Inflammatory macrophage (primary cell): ENCODE measurements at places on chromosomes 16 and 17.

GRCh38 chr17:34306466-34306865, 12.8 kb upstream of the CCL8 start:
- peak; percentile 58 for DNase-seq

DNA sequence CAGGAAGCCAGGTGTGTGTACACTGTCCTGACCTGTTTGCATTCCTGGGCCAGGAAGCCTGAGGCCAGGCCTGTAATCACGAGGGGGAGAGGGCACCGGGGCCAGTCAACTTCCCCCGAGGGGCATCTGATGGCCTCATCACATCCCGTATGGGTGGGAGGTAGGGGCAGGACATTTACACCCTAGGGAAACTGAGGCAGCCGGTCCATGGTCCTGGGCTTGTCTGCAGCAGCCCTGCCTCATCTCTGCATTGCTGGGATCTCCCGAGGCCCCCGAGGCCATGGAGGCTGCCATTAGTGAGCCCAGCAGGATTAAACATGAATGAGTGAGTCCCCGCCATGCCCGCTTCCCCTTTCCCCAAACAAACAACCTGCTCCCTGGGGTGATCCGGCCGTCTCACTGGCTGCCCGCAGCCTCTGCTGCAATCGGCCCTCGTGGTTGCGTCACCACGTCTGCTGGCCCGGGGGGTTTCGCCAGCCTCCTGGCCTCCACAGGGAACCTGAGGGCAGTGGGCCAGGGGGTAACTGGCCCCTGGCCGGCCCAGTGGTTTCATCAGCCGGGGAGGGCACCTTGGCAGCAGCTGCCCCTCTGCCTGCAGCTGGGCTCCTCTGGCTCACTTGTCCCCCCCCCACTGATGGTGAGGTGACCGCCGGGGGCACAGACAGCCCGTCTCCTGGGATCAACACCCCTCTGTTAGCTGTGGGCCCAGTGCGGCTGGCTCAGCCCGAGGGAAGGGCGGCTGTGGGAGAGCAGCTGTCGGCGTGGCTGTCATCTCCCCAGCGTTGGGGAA, 88.3 kb upstream of the GSE1 start:
- DNase-seq: peak; percentile 85

- DNase-seq: no peak
Observed at GRCh38 chr16:1156983-1157638, 4.2 kb downstream of the CACNA1H start.

DNA sequence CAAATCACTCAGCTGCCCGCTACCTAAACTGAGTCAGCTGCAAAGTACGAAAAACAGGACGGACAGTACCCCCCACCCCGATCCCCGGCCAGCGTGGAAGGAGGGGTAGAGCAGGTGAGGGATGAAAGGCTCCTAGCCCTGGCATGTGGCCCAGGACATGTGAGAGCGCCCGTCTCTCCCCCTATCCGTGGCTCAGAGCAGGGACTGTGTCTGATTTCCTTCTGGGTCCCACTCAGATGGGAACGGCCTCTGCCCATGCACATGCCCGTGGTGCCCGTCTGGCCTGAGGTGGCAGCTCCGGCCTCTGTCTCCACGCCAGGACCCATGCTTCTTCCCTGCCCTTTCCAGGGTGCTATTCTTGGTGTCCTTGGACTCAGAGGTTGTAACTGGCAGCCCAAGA, 30.2 kb upstream of the RASD1 start:
- DNase-seq: no peak

GRCh38 chr17:2137342-2138098, 82.6 kb downstream of the HIC1 start:
- DNase-seq: peak; percentile 74

GRCh38 chr17:76993651-76994050, 125.4 kb downstream of the MGAT5B start:
- DNase-seq: no peak

GRCh38 chr17:79671085-79671694, 59.6 kb upstream of the ENPP7 start:
- DNase-seq: no peak

- DNase-seq: no peak
Observed at GRCh38 chr17:69427486-69428197, 13.1 kb downstream of the MAP2K6 start.

GRCh38 chr17:70187383-70187782, 18.1 kb downstream of the KCNJ2 start:
- DNase-seq: no peak

DNA sequence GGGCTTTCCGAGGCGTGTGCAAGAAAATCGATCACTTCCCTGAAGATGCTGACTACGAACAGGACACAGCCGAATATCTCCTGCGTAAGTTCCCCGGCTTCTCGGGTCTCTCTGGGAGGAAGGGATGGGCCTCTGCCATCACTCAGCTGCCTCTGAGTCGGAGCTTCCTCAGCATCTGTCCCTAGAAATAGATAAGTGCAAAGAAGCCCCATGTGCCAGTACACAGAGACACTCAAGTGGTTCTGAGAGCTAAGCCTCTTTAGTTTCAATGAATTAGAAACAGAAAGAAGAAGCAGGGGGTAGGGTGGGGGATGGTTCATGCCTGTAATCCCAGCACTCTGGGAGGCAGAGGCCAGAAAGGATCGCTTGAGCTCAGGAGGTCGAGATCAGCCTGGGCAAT, 90.6 kb downstream of the CACNG3 start:
- no peak for DNase-seq

DNA sequence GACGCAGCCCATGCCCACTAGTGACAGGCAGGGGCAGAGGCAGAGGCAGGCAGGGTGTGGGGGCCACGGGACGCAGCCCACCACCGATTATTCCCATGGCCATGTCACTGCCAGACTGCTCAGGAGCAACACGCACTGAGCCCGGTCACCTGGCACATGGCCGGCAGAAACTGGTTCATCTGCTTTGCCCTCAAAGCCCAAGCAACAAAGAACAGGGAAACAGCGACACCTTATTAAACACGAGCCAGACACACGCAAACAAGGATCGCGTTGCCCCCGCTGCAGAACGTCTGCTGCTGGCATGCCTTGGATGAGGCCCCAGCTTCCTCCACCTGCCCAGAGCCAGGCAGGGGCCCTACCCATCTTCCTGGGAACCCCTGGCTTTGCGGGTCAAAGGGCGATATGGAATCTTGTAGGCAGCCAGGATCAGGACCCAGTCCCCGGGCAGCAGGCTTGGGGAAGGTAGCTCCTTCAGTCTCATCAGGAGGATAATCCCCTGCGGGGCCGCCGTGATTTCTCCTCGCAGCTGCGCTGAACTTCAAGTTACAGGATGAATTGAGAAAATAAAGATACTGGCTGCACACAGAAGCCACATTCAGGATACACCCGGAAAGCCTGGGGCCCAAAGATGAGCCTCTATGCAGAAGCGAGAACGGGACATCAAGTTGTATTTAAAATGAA, 4.8 kb downstream of the TBC1D16 start:
- no peak for DNase-seq

- DNase-seq: peak; percentile 43
Observed at GRCh38 chr17:64146418-64147109, 16.6 kb upstream of the ERN1 start.

DNA sequence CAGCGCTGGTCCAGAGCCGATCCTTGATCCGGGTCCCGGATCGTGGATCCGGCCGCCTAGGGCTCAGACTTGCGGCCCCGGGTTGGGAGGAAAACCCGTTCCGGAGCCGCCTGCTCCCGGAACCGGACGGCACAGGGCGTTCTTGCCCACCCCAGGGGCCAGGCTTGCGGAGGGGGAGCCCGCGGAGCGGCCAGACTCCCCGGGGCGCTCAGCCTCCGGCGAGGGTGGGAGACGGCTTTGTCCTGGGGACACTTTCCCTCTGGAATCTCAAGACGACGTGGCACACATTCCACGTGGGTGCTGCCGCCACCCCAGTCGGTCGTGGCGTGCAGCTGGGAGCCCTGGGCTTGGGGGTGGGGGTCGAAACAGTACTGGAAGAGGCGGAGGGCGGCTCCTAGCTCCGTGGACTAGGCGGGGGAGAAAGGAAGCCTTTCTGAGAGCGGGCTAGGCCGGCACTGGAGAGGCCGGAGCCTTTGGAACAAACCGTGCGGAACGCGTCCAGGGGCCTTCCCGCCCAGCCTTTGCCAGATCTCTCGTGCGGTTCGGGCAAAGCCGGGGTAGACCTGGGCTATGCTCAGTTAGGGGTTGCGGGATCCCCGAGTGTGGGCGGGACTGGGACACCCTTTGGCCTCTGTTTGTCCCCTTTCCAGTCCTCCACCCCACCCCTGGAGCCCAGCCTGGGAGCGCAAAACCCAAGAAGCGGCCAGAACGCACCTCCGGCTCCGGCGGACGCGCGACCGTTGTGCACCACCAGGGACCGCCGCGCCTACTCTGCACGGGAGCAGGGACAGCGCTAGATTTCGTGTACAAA, 26.5 kb downstream of the SREBF1 start:
- no peak for DNase-seq

DNA sequence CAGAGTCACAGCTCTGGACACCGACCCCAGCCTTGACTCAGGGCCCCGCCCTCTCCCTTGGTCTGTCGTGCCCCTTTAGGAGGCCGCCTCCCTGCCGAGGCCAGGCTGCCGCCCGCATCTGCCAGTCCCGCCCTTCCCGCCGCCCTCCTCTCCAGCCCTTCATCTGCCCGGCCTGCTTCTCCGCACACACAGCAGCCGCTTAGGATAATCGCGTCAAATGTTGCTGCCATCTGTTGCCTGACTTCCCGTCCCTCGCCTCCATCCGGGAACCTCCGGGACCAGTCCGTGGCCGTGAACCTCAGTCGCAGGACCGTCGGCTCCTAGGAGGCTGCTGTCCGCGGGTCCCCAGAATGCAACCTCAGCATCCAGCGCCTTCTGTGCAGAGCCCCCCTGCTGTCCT, 11.9 kb downstream of the GSE1 start:
- DNase-seq: no peak

DNA sequence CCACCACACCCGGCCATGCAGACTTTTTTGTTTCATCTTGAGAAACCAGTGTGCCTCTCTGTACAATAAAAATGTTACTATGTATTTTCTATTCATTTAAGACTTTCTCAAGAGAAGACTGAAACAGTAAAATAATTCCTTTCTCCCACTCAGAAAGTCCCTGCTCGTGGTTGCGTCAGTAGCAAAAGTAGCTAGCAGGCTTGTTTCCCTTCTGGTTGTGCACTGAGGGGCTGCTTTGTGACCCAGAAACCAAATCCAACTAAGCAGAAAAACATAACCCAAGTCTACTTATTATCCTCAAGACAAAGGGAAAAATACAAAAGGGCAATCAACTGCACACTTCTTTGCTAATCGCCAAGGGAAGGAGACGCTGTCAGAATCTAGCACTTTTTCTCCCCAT, 3.4 kb upstream of the PNPO start:
- no peak for DNase-seq

- no peak for DNase-seq
Observed at GRCh38 chr17:49637050-49637449, 40.8 kb downstream of the SPOP start.

- DNase-seq: no peak
Observed at GRCh38 chr17:55607731-55608341, 96.6 kb upstream of the SMIM36 start.

DNA sequence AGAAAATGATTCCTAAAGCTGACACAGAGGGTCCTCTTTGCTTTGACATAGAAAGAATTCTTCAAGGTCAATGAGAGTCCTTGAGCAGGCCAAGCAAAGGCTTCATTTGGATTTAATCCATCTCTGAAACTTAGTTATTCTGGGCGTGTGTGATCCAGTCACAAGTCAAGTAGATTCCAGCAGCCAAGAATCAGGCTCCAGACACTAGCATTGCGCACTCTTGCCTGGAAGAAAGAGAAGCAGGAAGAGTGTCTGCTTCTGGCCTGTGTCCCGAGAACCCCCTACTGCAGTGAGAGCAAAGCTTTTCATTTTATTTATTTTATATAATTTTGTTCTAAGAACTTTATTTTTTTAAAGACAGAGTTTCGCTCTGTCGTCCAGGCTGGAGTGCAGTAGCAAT, 88.2 kb upstream of the CACNG5 start:
- DNase-seq: no peak

- DNase-seq: no peak
Observed at GRCh38 chr16:81174644-81175324, 63.7 kb upstream of the BCO1 start.

GRCh38 chr16:81237282-81237681, 1.2 kb upstream of the BCO1 start:
- no peak for DNase-seq

GRCh38 chr16:3954411-3954921, 74.0 kb upstream of the CREBBP start:
- DNase-seq: no peak

GRCh38 chr17:66313995-66314659, 11.7 kb downstream of the PRKCA start:
- DNase-seq: no peak

DNA sequence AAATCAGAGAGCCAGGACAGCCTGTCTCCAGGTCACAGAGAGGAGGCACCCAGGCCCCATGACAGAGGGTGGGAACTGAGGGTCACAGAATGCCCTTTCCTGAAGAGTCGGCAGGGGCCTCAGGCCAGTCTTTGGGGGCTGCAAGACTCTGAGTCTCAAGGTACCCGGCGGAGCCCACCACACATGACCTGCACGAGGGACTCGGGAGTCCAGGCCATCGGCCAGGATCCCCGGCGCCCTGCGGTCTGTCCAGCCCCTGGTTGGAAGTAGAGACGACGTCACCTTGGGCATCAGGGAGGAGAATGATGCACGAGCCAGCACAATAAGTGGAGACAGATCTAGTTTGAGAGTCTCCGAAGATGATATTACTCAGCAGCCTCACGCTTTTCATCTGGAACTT, 234.7 kb upstream of the SDK2 start:
- DNase-seq: no peak

DNA sequence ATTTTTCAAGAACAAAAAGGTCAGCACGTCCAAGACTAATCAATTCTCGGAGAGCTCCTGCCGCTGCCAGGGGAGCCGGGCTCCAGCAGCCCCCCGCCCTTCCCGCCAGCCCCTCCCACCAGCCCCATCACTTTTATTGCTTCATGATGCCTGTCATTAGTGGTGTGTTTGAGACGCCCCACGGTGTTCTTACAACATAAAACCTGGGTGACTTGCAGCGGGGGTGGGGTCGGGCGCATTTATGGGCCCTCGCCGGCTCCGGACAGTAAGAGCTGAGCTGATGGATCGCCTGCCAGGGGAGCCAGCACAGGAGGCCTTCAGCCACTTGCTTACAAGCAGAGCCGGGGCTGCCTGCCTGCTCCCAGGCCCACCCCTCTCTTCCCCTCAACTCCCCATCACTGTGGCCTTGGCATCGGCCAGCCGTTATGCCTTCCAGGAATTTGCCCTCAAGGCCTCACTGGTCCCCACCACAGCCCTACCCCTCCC, 82.9 kb upstream of the CBX4 start:
- DNase-seq: no peak

DNA sequence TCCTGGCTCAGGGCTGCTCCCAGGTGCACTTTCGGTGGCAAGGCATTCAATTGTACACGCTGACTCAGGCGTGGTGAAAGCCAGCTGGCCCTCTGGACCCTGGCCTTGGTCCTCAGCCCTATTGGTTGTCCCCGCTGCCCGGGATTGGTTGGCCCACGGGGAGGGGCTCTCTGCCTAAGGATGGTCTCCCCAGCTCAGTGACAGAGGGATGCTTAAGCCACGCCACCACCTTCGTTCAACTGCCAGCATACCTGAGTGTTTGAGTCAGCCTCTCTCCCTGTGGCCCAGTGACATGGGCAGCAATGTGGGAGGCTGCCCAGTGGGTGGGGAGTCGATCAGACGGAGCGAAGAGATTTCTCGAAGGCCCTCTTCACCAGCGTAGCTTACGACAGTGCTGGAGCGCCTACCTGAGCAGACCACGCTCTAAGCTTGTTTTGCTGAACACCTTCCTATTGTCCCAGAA, 30.3 kb downstream of the IRF8 start:
- DNase-seq: no peak
